Right ventricle myocardium inferior (tissue), 1 donor: ENCODE measurements at places on chromosomes 6 and 20.

- DNase-seq: no peak
Measured at GRCh38 chr20:32017711-32018251, 7.5 kb downstream of the CCM2L start.

- no peak for DNase-seq
Measured at GRCh38 chr6:20826378-20826777, 292.1 kb downstream of the CDKAL1 start.

DNA sequence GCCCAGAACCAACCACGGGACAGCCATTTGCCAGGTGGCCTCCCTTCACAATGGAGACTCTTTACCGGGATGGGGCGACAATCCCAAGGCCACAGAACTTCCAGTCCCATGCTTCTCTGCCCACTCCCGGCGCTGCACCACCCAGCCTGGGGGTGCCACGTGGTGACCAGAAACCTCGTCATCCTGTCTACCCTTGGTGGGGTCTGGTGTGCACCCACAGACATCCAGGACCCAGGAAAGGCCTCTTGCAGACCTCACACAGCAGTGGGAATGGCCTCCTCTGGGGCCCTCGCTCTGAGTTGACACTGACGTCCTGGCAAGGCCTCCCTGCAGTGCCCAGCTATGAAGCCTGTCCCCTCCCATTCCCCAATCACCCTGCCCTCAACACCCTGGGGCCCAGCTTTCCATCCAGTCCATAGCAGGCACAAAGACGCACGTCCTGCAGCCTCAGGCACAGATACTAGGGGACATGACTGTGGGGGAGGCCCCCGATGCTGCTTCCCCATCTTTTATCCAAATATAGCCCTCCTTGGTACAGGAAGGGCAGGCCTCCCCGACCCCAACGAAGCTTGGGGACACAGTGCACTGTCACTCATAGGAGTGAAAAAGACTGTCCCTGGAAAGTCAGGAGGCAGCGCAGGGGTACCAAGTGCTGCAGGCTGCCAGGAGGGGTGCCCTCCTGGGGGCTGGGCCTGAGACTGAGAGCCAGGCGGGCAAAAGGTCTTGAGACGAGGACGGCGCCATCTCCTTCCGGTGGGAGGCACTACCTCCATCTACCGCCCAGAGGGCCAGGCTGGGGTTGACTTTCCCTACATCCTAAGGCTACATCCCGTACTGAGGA, 7.2 kb downstream of the CST7 start:
- DNase-seq: no peak

- DNase-seq: no peak
Measured at GRCh38 chr6:105562027-105562426, 159.1 kb upstream of the PREP start.

DNA sequence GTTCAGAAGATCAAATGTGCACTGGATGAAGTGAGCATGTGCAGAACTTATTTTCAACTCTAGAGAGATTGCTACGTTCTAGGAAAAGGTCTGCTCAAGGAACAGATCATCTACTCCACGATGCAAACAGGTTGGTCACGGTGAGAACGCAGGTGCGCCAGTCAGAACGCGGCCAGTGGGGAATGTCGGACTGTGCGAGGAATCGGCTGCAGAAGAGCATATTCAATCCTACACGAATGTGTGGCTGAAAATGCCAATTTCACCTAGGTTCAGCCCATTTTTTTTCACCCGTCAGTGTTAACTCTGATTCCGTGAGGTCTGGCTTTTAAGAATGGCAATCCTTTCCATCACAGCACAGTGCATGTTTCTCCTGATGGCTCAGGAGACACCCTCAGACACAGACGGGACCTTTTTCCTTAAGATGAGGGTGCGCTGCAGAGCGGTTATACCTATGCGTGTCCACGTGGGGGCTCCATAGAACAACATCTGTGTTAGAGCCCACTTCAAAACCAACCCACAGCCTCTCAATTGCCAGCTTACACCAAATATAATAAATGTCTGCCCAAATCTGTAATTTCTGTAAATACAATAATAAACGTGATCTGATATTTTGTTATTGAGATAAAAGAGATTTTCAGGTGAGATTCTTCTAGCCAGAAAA, 250.4 kb downstream of the FOXA2 start:
- DNase-seq: no peak

DNA sequence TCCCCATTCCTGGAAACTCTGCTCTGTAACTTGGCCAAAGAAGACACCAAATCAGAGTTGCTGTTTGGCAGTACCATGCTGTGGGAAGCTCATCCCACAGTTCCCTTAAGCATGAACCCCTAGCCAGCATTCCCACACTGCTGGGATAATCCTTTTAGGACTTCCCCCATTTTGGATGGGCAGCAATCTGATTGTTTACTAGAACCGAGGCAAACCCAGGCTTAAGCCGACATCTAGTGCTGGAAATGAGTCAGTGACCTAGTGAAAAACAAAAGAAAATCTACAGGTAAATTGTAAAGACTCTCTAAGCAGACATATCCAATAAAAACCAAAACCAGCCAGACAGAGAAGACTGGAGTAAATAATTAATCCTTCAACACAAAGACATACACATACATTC, 5.2 kb downstream of the DNAH8 start:
- no peak for DNase-seq

DNA sequence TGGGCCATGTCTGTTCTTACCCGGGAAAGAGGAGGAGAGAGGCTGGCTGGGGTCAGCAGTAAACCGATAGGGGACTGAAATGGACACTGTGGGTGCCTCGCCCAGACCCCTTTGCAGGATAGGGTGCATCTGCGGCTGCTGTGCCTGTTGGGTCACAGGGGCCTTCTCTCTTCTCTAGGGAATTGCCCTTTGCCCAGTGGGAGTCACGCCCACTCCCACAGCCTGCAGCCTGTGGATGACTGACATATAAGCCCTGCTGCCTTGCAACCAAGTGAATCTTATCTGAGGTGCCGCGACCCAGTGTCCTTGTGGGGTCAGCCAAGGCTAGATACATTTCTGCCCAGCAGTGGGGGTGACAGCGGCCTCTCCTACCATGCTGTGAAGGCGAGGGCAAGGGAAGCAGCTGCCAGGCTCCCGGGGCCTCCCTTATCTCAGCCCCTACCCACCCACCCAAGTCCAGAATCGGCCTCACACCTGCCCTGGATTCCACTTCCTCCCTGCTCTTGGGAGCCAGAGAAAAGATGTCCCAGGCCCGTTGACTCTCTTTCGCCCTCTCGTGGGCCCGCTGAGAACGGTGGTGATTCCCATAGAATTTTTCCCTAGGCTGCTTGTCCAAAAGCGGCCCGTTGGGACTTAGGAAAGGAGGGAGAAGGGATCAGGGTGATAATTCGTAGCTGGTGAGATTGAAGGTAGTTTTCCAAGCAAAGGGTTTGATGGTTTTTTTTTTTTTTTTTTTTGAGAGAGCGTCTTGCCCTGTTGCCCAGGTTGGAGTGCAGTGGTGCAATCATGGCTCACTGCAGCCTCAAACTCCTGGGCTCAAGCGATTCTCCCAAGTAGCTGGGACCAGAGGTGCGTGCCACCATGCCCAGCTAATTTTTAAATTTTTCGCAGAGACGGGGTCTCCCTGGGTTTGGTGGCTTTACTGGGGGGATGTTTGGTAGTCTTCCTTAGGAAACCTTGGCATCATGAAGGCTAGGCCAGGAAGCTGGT, 76.4 kb upstream of the RNF24 start:
- DNase-seq: peak; percentile 88

GRCh38 chr6:56906752-56907151, 48.2 kb upstream of the BEND6 start:
- no peak for DNase-seq

DNA sequence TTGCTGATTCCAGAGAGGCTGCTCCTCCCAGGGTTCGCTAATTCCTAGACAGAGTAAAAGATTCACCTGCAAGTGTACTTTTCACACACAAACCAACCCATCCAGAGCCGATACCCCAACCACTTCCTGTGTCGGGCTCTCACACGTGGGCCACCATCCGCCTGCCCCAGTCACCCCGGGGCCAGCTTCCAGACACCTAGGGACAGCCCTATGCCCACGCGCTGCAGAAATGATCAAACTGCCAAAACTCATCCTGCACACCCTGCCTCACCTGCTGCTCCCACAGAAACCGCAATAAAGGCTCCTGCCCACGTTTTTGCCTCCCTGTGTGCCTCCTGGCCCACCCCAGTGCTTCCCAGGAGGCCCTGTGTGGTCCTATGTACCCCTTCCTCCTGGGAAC, 59.5 kb downstream of the PSMG4 start:
- DNase-seq: no peak

DNA sequence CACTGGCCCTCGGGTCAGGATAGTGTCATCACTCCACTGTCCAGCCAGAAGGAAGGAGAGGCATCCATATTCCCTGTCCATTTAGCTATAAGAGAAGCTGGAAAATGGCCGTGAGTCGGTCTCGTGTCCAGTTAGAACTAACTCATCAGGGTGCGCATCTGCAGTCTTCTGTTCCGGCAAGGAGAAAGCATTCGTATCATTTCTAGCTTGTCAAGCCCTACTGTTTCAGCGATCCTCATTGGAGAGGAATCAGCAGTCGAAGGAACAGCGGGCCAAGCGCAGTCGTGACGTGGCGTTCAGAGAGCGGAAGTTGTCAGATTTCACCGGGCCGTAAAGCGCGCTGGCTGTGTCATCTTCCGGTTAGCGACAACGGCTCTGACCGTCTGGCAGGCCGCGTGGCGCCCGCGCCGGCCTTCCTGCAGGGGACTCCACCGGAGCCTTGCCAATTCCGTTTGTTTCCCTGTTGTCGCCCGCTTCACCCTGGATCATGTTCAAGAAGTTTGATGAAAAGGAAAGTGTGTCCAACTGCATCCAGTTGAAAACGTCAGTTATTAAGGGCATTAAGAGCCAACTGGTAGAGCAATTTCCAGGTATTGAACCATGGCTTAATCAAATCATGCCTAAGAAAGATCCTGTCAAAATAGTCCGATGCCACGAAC, 32.9 kb downstream of the HM13 start:
- DNase-seq: peak; percentile 90
